ENCODE measurements at places on chromosomes 1 and 21. TPM values are rescaled to one million over a fixed set of nuclear protein-coding genes. Genes with fewer than 3 reads are reported as not detected.

Gene DYRK3
- total RNA-seq: 5.2 TPM

Gene B3GALNT2
- 14.6 TPM for total RNA-seq

Gene OR2L2
- not detected for total RNA-seq

DNA sequence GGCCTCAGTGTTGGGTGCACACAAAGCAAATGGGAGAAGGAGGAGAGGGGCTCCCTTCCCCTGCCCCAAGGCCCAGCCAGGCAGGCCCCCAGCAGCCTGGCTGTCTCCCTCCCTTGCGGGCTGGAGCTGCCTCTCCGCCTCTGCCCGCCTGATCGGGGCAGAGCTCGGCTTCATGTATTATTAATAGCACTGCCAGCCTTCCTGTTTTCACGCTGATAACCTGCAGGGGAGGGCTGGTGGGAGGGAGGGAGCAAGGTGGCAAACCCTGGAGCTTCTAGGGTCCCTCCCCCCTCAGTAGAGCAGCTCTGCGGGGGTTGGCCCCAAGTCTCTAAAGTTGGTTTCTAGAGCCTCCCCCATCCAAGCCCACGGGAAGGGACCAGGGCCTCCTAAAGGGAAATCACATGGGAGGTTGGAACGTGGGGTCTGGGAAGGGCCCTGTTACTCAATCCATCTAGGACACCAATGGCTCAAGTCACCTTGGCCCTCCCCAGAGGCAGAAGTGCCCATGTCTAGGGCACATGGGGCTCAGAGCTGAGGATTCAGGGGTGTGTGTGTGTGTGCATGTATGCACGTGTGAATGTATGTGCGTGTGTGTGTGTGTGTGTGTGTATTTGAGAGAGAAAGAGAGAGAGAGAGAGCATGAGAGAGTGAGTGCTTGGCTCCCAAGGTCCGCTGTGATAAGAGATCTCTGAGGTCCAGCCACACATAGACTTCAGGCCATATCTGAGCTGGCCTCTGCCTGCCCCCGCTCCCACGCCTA is 21.8 kb upstream of the POU3F1 start:
- H3K27ac ChIP-seq: no peak overlapping the region
- H3K4me1 ChIP-seq: no peaks in the 10 kb centered on the region

Gene AVPR1B
- not detected for total RNA-seq

DNA sequence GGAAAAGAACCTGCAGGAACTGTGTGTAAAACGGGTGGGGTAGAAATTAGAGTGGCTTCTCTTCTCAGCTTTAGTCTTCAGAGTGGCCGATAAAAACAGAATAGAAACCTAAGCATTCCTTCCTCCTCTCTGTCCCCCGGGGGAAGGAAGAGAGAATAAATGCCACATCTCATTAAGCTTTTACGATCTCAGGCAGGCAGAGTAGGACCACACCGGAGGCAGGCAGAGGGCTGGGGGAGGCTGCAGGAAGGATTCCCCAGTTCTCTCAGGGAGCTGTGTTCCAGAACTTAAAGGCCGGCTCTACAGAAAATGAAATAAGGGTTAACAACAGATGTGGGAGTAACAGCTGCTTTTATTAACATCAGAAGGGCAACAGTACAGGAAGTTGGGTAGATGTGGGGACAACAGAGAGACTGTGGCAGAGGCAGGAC is 24.5 kb upstream of the MEF2D start:
- H3K36me3 ChIP-seq: peaks cover 4% of the 10 kb centered on the region
- no peaks in the 10 kb centered on the region for H3K27me3 ChIP-seq
- H3K27ac ChIP-seq: peak overlapping the region; percentile 84
- DNase-seq: no peak

DNA sequence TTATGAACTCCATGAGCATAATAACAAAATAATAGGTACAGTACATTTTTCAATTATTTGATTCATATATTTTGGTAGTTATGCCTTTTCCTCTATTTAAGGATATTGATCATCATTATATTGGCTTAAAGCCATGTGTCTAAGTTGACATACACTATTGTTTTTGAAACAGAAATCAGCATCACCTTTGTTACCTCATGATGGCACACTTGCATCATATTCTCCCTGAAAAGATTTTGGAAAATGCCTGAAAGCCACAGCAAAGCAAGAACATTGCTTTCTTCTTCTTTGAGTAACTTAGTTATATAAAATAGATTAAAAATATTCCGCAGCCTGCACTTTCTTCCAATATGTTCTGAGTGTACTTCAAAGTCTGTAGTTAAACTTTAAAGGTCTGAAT is 33.3 kb downstream of the TMPRSS15 start:
- no peak for DNase-seq
- peaks cover 3% of the 10 kb centered on the region for H3K27me3 ChIP-seq
- no peak overlapping the region for H3K27ac ChIP-seq
- H3K4me3 ChIP-seq: no peak overlapping the region
- no peaks in the 10 kb centered on the region for H3K4me1 ChIP-seq

Gene DNAJC28
- 0.58 TPM for total RNA-seq

- no peaks in the 10 kb centered on the region for H3K4me1 ChIP-seq
- H3K36me3 ChIP-seq: no peaks in the 10 kb centered on the region
- H3K27me3 ChIP-seq: peaks cover 2% of the 10 kb centered on the region
- H3K27ac ChIP-seq: no peak overlapping the region
- H3K4me3 ChIP-seq: no peak overlapping the region
Measured at GRCh38 chr1:221240690-221241089, 361.4 kb downstream of the HLX start.

GRCh38 chr1:232629250-232630046 is 485 bp downstream of the SIPA1L2 start:
- peak overlapping the region; percentile 66 for H3K27ac ChIP-seq
- DNase-seq: peak; percentile 23
- peaks cover 21% of the 10 kb centered on the region for H3K4me1 ChIP-seq
- peak overlapping the region; percentile 84 for H3K4me3 ChIP-seq
- peaks cover 61% of the 10 kb centered on the region for H3K27me3 ChIP-seq

DNA sequence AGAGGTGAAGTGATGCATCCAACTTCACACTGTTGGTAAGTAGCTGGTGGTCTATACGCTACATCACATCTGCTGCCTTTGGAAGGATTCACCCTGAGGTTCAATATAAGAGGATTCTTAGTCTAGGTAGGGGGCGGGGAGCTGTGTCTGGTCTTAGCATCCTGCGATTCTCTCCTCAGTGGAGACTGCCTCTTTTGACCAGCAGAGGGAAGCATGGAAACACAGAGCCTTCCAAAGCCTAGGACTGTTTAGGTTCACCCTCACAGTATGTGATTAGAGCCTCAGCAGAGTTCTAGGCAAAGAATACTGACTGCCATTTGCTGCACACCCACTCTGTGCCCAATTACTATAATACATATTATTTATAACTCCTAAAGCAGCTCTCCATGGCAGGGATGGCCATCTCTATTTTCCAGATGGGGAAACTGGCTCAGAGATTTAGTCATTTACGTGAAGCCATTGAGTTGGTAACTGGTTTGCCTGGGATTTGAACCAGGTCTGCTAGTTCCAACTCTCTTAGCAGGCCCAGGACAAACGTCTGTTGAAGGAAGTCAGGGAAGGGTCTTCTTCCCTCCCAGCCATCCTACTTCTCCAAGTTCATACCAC is 28.9 kb upstream of the EFCAB14 start:
- no peaks in the 10 kb centered on the region for H3K36me3 ChIP-seq
- DNase-seq: no peak
- no peak overlapping the region for H3K27ac ChIP-seq
- H3K4me1 ChIP-seq: no peaks in the 10 kb centered on the region
- H3K27me3 ChIP-seq: peaks cover 61% of the 10 kb centered on the region

- no peak overlapping the region for H3K27ac ChIP-seq
- peaks cover 6% of the 10 kb centered on the region for H3K36me3 ChIP-seq
- H3K4me1 ChIP-seq: peaks cover 48% of the 10 kb centered on the region
- no peaks in the 10 kb centered on the region for H3K27me3 ChIP-seq
- H3K4me3 ChIP-seq: no peak overlapping the region
Measured at GRCh38 chr1:26124418-26125331, 13.1 kb downstream of the PDIK1L start.

DNA sequence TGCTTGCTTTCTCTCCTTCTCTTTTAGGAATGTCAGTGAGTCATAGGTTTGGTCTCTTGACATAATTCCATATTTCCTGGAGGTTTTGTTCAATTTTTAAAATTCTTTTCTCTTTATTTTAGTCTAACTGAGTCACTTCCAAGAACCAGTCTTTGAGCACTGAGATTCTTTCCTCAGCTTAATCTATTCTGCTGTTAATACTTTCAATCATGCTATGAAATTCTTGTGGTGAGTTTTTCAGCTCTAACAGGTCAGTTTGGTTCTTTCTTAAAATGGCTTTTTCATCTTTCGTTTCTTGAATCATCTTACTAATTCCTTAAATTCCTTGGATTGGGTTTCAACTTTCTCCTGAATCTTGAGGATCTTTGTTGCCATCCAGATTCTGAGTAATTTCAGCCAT is 321.0 kb downstream of the PTBP2 start:
- H3K27ac ChIP-seq: no peak overlapping the region
- no peak for DNase-seq
- no peaks in the 10 kb centered on the region for H3K36me3 ChIP-seq
- H3K4me1 ChIP-seq: no peaks in the 10 kb centered on the region
- peaks cover 3% of the 10 kb centered on the region for H3K27me3 ChIP-seq

DNA sequence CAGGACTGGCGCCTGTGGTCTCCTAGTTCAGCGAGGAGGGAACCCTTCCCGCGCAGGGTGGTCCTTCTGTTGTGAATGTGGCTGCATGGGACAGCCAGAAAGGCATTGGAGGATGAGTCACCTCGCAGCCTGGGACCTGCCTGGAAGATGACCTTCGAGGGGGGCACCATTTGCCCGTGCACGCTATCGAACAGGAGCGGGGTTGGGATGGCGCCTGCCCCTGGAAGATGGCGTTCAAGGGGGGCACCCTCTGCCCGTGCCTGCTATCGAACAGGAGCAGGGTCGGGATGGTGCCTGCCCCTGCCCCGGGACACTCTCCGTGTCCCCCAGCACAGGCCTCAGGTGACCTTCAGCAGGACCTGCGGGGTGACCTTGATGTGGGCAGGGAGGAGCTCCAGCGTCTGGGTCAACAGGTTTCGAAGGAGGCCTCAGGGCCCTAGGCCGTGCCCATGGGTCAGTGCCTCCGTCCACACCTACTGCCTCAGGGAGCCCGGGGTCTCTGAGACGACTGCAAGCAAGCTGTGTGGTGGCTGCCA is 1.7 kb upstream of the ACTRT2 start:
- H3K36me3 ChIP-seq: no peaks in the 10 kb centered on the region
- no peak for DNase-seq
- H3K4me3 ChIP-seq: no peak overlapping the region
- no peak overlapping the region for H3K27ac ChIP-seq
- no peaks in the 10 kb centered on the region for H3K27me3 ChIP-seq

DNA sequence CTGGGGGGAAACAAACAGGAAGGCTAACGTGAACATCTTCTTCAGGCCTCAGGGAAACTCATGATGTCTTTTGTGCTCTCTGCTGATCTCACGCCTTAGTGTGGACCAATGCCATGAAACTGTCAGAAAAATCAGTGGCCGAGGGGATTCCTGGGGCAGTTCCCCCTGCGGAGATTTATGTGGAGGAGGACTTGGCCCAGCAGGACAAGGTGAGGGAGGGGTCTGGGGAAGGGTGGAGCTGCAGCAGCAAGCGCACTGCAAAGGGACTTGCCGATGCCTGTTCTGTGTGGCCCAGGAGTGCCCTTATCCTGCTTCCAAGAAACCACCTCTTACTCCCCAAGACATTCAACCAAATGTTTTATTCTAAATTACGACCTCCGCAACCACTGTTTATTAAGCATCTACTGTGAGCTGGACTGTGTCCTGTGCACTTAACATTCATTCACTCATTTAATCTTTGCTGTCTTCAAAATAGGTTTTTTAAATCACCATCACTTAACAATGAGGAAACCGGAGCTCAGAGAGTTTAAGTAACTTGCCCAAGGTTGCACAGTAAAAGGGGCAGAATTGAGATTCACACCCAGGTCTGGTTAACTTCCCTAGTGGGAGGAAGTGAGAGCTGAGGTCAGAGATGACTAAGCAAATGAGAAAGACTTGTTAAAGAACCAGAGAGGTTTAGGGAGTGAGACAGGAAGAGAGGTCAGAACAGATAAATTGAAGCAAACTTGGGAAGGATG is 49.7 kb downstream of the FHAD1 start:
- no peak overlapping the region for H3K27ac ChIP-seq
- no peak overlapping the region for H3K4me3 ChIP-seq
- peaks cover 4% of the 10 kb centered on the region for H3K4me1 ChIP-seq
- H3K36me3 ChIP-seq: no peaks in the 10 kb centered on the region
- no peak for DNase-seq
- peaks cover 3% of the 10 kb centered on the region for H3K27me3 ChIP-seq

DNA sequence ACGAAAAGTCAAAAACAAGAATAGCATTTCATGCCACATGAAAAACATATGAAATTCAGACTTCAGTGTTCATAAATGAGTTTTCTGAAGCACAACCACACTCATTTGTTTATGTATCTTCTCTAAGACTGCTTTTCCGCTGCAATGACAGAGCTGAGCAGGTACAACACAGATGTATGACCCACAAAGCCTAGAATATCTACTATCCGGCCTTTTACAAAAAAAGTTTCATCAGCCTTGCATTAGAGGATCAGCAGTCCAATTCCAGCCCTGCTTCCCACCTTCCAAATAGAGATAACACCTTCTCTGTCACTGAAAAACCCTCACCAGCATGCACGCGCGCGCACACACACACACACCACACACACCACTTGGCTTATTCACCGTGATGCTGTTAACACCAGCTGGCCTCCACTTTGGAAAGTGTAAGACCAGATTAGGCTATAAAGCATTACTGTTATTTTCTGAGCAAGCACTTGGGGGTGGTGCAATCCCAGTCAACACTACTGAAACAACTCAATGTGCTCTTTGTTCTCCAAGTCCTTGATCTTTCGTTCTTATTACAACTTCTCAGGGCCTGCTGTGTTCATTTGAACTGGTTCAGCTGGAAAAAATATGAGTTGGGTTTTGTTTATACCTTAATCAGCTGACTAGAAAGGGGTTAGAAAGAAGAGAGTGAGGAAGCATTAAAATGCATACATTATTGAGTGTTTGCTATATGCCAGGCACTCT is 90.0 kb downstream of the GLUL start:
- H3K27ac ChIP-seq: peak overlapping the region; percentile 1
- H3K27me3 ChIP-seq: no peaks in the 10 kb centered on the region
- H3K4me3 ChIP-seq: no peak overlapping the region
- peaks cover 24% of the 10 kb centered on the region for H3K4me1 ChIP-seq
- DNase-seq: peak; percentile 14

GRCh38 chr1:234507089-234507488 is 28.1 kb upstream of the TARBP1 start:
- no peak overlapping the region for H3K27ac ChIP-seq
- peaks cover 4% of the 10 kb centered on the region for H3K27me3 ChIP-seq
- no peak for DNase-seq
- H3K36me3 ChIP-seq: peaks cover 13% of the 10 kb centered on the region
- H3K4me3 ChIP-seq: no peak overlapping the region

GRCh38 chr1:37741130-37741529 is 23.8 kb downstream of the EPHA10 start:
- no peak overlapping the region for H3K27ac ChIP-seq
- H3K36me3 ChIP-seq: no peaks in the 10 kb centered on the region
- H3K27me3 ChIP-seq: peaks cover 48% of the 10 kb centered on the region
- no peaks in the 10 kb centered on the region for H3K4me1 ChIP-seq
- no peak overlapping the region for H3K4me3 ChIP-seq

All from activated naive CD8-positive, alpha-beta T cell treated with anti-CD3 and anti-CD28 coated beads for 36 hours (primary cell).